PC-3 (cell line): ENCODE measurements at places on chromosomes 16 and 17. TPM values are rescaled to one million over a fixed set of nuclear protein-coding genes. Genes with fewer than 3 reads are reported as not detected.

DNA sequence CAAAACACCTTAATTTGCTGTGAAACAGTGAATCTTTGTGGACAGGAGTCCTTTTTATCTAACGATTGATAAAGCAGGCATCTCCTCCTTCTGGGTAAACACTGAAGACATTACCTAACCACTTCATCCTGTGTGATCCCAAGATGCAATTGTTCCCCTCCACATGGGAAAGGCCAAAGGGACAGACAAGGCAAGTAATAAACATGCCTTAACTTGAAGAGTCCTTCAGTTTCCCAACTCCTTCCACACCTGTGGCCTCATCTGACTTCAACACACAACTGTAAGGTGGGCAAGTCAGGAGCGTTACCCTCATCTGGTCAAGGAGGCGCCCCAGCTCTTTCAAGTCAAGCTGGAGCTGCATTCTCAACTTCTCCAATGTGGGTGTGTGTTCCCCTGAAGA is 278.6 kb downstream of the ABCC12 start:
- no peak for DNase-seq

GRCh38 chr16:3173892-3174617 is 13.9 kb upstream of the OR1F1 start:
- peak; percentile 49 for DNase-seq

DNA sequence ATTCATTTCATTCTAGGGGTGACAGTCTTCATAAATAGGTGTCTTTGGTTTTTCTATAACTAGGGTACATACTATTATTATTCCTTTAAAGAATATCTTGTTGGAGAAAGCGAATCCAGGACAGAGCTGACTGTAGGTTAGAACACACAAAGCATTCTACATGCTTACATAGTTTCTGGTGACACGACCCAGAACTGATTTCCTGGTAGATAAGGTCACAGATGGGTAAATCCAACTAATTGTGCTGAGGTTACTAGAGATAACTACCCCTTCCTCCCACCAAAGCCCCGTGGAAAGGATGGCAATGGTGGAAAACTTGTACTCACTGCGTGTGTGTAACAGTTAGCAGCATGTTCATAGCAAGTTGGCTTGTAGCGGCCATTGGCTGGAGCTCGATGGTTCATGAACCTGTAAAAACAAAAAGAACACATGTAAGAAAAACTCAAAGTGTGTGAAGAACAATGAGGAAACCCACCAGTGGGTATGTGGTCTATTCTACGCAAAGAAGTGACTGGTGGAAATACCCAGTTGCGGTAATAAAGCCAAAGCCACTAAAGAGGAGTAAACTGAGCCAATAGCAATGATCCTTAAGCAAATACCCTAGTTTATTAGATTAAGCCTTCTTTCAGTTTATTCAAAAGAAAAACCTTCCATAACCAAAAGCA is 7.7 kb downstream of the MMD start:
- DNase-seq: no peak

CES3 gene
- 0.26 and 0.58 TPM in 2 replicates for total RNA-seq

RAB11FIP4 gene
- total RNA-seq: 4.2 and 4.5 TPM in 2 replicates

GRCh38 chr16:88721236-88721635 is 14.9 kb downstream of the CTU2 start:
- DNase-seq: no peak

DNA sequence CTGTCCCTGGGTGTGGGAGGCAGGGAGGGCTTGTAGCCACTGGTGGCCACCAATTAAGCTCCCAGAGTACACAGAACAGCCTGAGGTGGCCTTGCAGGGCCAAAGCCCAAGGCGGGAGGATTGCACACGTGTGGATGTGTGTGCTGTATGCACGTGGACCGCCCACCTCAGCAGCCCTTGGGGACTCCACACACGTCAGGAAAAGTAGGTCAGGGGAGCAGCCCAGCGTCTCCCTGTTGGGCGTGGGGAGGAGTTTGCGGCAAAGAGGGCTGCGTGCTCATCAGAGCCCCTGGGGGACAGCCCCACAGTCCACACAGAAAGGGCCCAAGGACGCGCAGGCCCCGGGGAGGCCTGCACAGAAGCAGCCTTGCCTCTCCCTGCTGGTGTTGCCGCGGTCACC is 19.6 kb downstream of the SBK1 start:
- no peak for DNase-seq

- DNase-seq: no peak
Observed at GRCh38 chr17:10031606-10032005, 126.5 kb upstream of the RCVRN start.

GALR2 gene
- total RNA-seq: 0.69 and 2.2 TPM in 2 replicates

- DNase-seq: no peak
Observed at GRCh38 chr16:88045820-88046303, 94.6 kb downstream of the BANP start.

DNA sequence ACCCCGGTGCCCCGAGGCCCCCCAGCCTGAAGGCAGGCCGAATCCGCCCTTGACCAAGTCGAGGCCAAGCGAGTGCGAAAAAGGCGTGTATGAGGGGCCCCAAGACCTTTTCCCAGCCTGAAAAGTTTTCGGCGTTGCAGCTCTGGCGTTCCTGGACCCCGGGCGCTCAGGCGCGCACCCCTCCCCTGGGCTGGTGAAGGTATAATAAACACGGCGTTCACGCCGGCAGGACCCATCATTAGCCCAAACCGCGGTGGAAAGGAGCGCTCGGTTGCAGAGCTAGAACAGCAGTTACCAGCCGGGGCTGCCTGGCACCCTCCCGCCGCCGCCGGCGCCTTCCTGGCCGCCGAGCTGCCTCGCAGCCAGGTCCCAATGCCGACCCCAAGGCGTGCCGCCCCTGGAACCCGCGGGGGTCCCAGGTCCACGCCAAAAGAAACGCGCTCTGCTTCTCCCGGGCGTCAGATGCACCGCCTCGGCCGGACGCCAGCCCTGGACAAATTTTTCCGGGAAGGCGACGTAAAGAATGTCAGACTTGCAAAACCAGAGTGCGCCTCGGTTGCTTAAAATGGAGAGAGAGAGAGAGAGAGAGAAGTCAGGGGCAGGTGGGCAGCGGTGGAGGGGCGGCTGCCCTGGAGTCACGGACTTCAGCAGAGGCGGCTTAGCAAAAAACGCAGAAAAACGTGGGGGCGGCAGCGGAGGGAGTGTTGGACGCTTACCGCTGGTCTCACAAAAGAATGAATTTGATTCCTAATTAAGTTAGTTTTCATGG is 11.5 kb upstream of the FOXF1 start:
- no peak for DNase-seq

- no peak for DNase-seq
Observed at GRCh38 chr16:83870830-83871229, 28.1 kb upstream of the MLYCD start.

- DNase-seq: peak; percentile 14
Observed at GRCh38 chr16:50591800-50592771, 43.9 kb downstream of the NKD1 start.

SLC52A1 gene
- not detected in 2 replicates for total RNA-seq

GRCh38 chr17:3260600-3260999 is 37.6 kb downstream of the OR3A1 start:
- DNase-seq: no peak

DNA sequence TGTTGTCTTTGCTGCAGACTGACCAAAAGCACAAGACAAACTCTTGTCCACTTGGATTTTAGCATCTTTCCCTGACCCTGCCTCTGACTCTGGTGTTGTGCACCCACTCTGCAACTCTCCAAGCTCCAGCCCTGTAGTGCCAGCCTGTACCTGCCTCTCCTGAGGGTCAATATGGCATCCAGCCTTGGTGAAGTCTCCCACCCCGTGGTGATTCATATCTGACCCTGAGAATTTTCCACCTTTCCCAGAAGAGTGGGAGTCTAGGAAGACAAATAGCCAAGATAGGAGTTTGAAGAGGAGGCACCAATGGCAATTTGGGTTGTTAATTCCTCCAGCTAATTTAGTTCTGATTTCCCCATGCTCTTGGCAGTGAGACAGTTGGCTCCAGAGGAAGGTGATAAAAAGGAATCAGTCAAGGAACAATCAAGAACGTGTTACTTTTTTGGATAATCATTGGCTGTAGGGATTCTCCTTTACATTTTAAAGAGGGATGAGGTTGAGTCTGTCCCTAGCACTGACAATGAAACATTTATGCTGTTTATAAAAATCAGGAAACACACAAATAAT is 416.0 kb downstream of the MAF start:
- no peak for DNase-seq
